ENCODE measurements at places on chromosomes 11 and 22.
A peak's percentile ranks its signal among the peaks of the same experiment; 100 is the strongest.

DNA sequence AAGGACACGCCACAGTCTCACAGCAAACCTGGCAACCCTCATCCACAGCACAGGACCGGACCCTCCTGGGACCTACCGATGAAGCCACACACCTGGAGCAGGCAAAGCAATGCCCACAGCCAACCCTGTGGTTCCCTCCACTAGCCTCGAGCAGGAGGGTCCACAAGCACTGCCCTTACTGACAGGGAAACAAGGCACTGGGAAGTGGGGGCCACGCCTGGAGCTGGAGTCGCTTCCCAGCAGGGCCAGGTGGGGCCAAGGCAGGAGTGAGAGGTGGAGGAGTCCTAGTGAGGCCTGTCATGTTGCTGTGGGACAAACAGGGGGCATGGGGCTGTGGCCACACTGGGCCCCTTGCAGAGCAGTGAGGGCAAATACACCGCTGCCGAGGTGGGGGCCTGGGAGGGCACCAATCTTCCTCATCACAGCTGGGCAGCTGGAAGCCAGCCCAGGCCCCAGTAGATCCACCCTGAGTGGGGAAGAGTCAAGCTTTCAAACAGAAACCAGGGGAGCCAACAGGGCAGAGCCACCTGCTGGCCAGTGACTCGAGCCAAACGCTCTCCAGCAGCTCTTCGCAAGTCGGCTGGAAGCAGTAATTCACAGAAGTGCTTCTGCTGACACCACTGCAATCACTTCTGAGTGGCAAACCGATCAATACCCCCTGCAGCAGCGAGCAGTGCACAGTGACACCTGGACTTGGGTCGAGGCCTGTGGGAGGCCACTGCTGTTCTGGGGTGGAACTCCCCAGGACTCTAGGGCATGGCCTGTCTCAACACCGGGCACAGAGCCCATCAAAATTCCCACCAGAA, 13.7 kb downstream of the SULT4A1 start:
- ATAC-seq = peak; percentile 54

GRCh38 chr11:73869332-73869949, 7.2 kb downstream of the COA4 start:
- ATAC-seq = peak; percentile 4

DNA sequence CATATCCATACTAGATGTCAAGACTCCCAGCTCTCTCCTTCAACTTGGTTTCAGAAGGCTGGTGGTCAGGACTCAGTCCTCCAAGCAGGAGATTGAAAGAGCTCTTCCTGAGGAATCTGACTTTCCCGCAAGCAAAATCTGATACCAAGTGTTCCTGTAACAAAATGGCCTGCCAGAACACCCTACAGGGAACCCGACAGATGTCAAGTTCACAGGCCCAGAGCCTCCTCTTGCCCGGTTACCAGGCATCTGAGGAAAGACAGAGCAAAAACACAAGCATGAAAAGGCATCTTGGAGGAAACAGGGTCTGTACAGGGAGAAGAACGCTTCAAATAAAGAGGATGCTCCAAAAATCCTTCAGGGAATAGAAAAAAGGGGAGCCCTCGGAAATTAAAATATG, 8.7 kb upstream of the KCNJ5 start:
- no peak for ATAC-seq

- no peak for ATAC-seq
Measured at GRCh38 chr11:86578727-86579405, 93.5 kb downstream of the ME3 start.

GRCh38 chr11:8019314-8020243, 32.4 kb downstream of the EIF3F start:
- peak; percentile 46 for ATAC-seq

GRCh38 chr11:94077552-94078293, 50.9 kb upstream of the PANX1 start:
- no peak for ATAC-seq

DNA sequence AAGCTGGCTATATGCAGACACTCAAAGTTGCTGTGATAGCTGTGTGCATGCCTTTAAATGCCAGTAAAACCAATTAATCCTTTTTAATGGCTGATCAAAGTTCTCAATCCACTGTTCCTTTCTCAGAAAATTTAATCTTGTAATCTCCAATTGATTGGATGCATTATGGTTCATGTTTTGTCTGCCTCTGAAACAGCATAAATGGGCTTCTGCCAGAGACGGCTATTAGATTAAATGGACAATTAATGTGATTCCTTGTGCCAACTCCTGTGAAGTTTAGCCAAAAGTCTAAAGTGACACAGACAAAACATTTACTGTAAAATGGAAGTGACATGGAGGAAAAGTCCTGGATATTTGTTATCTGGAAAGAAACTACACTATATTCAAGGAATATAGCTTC, 952.5 kb upstream of the FAT3 start:
- ATAC-seq = no peak

GRCh38 chr11:64359712-64360445, 917 bp downstream of the RPS6KA4 start:
- ATAC-seq = no peak

GRCh38 chr11:36507824-36508489, 2.1 kb downstream of the TRAF6 start:
- ATAC-seq = no peak

GRCh38 chr11:120717623-120718022, 206.1 kb downstream of the GRIK4 start:
- no peak for ATAC-seq

GRCh38 chr22:27399161-27399560, 402.4 kb downstream of the MN1 start:
- ATAC-seq = peak; percentile 56

DNA sequence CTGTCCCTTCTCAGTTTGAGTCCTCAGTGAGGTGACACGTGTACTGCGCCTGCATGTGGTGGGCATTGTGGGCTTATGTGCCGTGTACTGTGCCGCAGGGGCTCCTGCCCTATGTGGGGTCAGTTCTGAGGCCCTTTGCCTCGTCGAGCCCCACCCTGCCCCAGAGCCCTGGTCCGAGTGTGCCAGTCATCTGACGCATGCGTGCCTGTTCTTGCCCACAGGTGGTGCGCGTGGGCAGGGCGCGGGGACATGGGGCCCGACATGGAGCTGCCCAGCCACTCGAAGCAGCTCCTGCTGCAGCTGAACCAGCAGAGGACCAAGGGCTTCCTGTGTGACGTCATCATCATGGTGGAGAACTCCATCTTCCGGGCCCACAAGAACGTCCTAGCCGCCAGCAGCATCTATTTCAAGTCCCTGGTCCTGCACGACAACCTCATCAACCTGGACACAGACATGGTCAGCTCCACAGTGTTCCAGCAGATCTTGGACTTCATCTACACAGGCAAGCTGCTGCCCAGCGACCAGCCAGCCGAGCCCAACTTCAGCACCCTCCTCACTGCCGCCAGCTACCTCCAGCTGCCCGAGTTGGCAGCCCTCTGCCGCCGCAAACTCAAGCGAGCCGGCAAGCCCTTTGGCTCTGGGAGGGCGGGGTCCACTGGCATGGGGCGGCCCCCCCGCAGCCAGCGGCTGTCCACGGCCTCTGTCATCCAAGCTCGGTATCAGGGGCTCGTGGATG, 22.3 kb upstream of the TMEM191C start:
- ATAC-seq = no peak

DNA sequence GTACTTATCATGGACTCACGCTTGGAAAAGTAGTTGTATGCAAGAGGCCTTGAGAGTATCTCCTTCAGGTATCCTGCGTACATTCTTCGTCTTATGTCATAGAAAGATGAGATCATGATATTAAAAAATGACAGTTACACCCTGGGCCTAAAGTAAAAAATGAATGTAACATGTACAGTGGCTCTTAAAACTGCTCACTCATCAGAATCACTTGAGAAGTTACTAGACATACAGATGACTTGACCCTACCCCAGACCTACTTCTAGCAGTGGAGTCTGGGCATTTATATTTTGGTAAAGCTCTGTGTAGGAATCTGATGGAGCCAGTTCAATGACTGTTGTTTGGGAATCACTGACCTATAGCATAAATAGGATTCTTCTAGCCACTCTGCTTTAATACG, 54.5 kb downstream of the PPME1 start:
- no peak for ATAC-seq

- no peak for ATAC-seq
Measured at GRCh38 chr11:11821899-11822298, 19.9 kb upstream of the USP47 start.

DNA sequence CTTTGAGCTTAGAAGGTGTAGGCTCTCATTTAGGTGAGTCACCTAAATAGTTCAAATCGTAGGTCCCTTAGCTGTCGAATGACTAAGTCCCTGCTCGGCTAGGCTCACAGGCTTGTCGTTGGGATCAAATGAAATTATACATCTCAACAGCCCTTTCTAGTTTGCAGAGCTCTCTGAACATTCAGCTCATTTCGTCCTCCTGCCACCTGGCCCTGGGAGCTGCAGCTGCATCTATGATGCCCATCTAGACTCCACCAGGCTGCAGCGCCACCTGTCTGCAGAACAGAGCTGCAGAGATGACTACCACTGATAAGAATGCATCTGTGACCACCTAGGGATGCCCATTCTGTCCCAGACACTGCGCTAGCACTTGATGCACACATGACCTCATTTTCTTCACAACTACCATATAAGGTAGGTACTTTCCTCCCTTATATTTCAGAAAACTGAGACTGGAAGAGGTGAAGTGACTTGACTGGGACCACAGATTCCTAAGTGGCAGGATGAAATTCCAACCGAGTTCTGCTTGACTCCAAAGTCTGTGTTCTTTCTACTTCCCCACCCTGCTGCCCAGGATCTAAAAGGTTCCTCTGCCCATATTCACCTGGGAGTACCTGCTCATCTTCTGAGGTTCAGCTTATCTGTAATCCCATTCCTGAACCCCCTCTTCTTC, 141.1 kb upstream of the NARS2 start:
- ATAC-seq = peak; percentile 97

GRCh38 chr11:35148163-35148837, 9.3 kb downstream of the CD44 start:
- no peak for ATAC-seq

DNA sequence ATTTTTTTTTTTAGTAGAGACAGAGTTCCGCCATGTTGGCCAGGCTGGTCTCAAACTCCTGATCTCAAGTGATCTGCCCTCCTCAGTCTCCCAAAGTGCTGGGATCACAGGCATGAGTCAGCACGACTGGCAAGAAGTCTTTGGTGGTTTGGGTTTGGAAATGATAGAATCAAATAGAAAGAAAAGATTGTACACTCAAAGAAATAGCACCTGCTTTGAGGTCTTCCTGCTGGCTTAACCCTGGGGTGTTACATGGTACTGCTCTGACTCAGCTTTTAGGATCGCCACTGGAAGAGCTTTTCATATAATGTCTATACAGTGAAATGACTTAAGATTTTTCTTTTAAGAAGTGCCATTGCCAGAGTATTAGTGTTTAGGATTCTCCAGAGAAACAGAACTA, 50.2 kb downstream of the JAM3 start:
- ATAC-seq = peak; percentile 48

DNA sequence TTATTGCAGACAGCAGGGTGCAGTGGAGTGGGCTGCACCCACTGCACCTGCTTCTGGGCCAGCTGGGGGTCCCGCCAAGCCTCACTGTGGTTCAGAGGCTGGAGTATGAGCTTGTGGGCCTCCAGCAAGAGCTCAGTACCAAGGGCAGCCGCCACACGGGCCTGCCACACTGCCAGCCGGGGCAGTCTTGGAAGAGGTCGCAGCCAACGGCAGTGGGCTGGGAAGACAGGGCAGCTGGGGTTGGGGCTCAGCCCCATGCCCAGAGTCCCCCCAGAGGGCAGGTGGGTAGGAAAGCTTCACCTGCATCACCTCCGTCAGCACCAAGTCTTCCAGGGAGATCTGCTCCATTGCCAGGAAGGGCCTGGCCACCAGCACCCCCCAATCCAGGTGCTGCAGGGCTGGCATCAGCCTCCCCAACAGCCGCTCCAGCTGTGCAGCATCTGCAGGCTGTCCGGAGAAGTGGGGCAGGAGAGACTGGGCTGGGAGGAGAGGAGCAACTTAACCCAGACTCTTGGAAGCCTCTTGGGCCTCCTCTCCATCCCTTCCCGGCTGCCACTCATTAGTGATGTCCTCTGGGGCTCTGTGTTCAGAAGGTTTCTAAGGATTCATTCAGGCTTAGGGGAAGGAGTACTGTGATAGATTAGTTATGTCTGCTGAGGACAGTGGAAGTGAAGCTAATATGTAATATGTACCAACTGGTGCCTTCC, 1.1 kb upstream of the GSTT4 start:
- no peak for ATAC-seq

- ATAC-seq = no peak
Measured at GRCh38 chr11:85551881-85552280, 75.3 kb downstream of the DLG2 start.

- ATAC-seq = no peak
Measured at GRCh38 chr11:12220305-12220704, 109.9 kb downstream of the MICAL2 start.
